ENCODE measurements at places on chromosomes 5 and 9. TPM values are rescaled to one million over a fixed set of nuclear protein-coding genes. Genes with fewer than 3 reads are reported as not detected.

KIF4B gene
- not detected for total RNA-seq

WWC1 gene
- 0.38 TPM for total RNA-seq

NUTM2G gene
- not detected for total RNA-seq

SLC36A2 gene
- not detected for total RNA-seq

ADAMTS6 gene
- 51.0 TPM for total RNA-seq

VCAN gene
- 735 TPM for total RNA-seq

NIPAL4 gene
- not detected for total RNA-seq

HMCN2 gene
- under 0.01 TPM for total RNA-seq

ADAMTS12 gene
- 18.6 TPM for total RNA-seq

NDUFB6 gene
- 101 TPM for total RNA-seq

ZNF366 gene
- total RNA-seq = under 0.01 TPM

SPARC gene
- 1,374 TPM for total RNA-seq

IFNA13 gene
- not detected for total RNA-seq

ZDHHC11 gene
- 0.94 TPM for total RNA-seq

DCP2 gene
- total RNA-seq = 11.5 TPM

IL9 gene
- not detected for total RNA-seq

CDC25C gene
- total RNA-seq = 2.3 TPM

CDKN2B gene
- total RNA-seq = 11.2 TPM

RGP1 gene
- total RNA-seq = 11.0 TPM

ORM2 gene
- not detected for total RNA-seq

FOXD4L3 gene
- not detected for total RNA-seq

SELENOP gene
- total RNA-seq = 2.6 TPM

ZNG1C gene
- 38.1 TPM for total RNA-seq

CORO2A gene
- total RNA-seq = 0.15 TPM

FRMD3 gene
- total RNA-seq = 0.94 TPM

PSD2 gene
- total RNA-seq = under 0.01 TPM

PCDHAC1 gene
- total RNA-seq = 0.35 TPM

HNRNPAB gene
- 60.7 TPM for total RNA-seq

TNFSF15 gene
- total RNA-seq = under 0.01 TPM

RNF183 gene
- total RNA-seq = not detected

KIAA0825 gene
- total RNA-seq = 1.4 TPM

SPINK7 gene
- total RNA-seq = not detected

SPINK4 gene
- not detected for total RNA-seq

AKNA gene
- total RNA-seq = 6.1 TPM

All from smooth muscle cell of the coronary artery (primary cell).